ENCODE measurements at places on chromosomes 2 and 18.

DNA sequence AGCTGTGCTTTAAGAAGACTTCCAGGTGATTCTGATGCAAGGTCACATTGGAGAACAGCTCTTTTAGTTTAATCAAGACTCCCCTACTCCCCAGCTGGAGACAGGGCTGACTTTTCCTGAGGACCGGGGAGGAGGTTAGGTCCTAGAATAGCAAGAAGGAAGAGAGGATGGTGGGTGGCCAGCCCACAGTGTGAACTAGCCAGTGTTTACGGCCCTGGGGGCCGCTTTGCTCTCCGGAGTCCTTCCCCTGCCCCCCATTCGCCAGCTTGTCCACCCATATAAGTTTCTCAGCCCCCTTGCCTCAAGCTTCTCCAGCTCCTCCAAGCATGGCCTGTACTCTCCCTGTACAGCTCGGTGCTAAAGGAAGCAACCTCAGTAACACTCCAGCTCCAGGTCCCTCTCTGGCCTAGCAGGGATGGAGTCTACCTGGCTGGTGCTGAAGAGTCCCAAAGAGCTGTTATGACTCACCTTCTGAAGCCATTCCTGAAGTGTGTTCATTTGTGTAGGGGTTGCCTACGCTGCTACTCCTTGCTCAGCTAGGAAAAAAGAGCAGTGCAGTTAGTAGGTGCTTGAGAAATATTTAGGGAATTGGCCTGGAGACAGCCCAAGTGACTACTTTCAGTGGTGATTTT lies 7.9 kb downstream of the INPP4A start:
- DNase-seq, result no peak

GRCh38 chr2:99140860-99141109 lies 722 bp upstream of the C2orf15 start:
- no peak for DNase-seq

- no peak for DNase-seq
Observed at GRCh38 chr2:201890453-201890852, 84.1 kb downstream of the CDK15 start.

- DNase-seq, result no peak
Observed at GRCh38 chr2:37307500-37307899, 17.1 kb downstream of the PRKD3 start.

DNA sequence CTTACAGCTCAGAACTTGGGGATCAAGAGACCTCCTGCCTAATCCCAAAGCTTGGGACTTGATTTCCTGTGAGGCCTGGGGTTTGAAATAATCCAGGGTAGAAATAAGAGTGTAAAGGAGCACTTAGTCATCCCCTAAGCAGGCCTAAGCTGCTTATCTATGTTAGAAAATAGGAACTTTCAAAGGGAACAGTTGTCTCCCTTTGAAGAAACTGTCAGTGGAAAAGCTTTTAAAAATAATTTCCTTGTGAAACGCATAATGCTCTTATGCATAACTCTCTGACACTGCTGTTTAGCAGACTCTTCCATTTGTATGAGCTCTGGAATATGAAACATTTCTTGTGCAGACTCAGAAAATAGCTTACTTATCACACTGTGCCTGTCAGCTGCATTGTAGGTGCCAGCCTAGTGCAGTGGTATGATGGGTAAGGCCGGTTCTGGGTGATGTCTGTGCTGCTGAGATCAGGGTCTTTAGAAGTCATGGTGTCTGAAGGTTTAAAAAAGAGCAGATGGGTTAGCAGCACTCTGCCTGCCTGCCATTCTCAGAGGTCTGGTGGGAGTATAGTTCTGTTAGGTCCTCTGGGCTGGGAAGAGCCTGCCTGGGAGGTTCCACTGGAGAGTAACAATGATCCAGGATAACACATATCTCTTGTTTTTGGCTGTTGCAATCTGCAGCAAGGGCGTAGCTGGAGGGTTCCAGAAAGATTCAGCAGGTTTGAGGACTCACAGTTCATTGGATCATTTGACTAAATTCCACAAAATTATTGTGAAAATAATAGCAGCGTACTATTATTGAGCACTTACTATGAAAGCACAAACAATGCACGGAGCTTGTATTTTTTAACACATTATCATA lies 283.2 kb upstream of the MEX3C start:
- no peak for DNase-seq

Data from effector memory CD8-positive, alpha-beta T cell (primary cell).